ENCODE measurements at places on chromosomes 4 and X. TPM values are rescaled to one million over a fixed set of nuclear protein-coding genes. Genes with fewer than 3 reads are reported as not detected.

GRCh38 chr4:177574446-177574845, 132.2 kb upstream of the AGA start:
- no peak overlapping the region for H3K27ac ChIP-seq
- no peaks in the 10 kb centered on the region for H3K4me1 ChIP-seq
- no peak overlapping the region for H3K4me3 ChIP-seq
- H3K27me3 ChIP-seq: no peaks in the 10 kb centered on the region
- H3K36me3 ChIP-seq: no peaks in the 10 kb centered on the region

DNA sequence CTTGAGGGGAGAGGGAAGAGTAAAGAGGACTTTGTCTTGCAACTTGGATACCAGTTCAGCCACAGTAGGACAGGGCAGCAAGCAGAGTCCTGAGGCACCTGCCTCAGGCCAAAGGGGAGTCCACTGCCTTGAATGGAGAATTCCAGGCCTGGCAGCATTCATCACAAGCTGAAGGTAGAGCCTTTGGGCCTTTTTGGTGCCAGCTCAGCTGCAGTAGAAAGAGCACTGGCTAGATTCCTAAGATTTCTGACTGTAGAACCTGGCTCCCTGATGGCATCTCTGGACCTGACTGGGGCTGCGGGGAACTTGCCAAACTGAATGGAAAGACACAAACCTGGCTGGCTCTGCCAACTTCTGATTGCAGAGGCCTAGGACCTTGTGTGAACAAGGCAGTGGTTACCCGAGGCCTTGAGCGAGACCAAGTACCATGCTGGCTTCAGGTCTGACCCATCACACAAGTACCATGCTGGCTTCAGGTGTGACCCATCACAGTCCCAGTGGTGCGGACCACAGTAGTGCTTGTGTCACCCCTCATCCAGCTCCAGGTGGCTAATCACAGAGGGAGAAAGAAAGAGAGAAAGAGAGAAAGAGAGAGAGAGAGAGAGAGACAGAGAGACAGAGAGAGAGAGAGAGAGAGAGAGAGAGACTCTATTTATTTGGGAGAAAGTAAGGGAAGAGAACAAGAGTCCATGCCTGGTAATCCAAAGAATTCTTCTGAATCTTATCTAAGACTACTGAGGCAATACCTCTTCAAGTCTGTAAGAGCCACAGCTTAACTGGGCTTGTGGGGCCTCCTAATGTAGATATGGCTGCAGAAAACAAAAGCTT, 137.6 kb upstream of the SPIN4 start:
- no peak overlapping the region for H3K27ac ChIP-seq
- no peak overlapping the region for H3K4me3 ChIP-seq
- DNase-seq: no peak
- H3K4me1 ChIP-seq: no peaks in the 10 kb centered on the region

- peaks cover 37% of the 10 kb centered on the region for H3K36me3 ChIP-seq
- H3K4me3 ChIP-seq: no peak overlapping the region
- no peak overlapping the region for H3K27ac ChIP-seq
- DNase-seq: no peak
- H3K4me1 ChIP-seq: no peaks in the 10 kb centered on the region
- no peaks in the 10 kb centered on the region for H3K27me3 ChIP-seq
Measured at GRCh38 chr4:57034520-57034919, 55.8 kb downstream of the POLR2B start.

The FAM184B gene
- not detected for polyA plus RNA-seq

DNA sequence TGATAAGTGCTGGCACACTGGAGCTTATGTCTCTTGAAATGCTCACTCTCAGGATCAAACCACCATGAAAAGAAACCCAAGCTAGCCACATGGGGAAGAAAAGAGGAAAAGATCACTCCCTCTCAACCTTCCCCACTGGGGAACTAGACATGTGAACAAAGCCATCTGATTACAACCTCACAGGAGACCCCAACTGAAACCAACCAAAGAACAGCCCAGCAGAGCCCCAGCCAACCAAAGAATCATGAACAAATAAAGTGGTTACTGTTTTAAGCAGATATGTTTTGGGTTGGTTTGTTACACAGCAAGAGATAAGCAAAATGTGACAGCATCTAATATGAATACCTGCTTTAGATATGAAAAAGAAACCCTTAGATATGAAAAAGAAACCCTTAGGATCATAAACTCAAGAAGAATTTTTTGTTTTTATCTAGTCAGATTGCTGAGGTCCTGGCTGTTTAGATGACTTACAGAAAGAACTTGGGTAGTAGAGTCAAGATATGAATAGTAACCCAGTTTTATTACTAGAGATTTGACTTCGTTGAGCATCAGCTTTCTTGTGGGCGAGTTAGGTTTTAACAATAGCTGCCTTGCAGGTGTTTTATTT, 23.7 kb upstream of the TLR7 start:
- DNase-seq: no peak
- no peaks in the 10 kb centered on the region for H3K4me1 ChIP-seq
- H3K27me3 ChIP-seq: peaks cover 4% of the 10 kb centered on the region
- no peaks in the 10 kb centered on the region for H3K36me3 ChIP-seq

The RAI2 gene
- polyA plus RNA-seq: not detected

- H3K4me3 ChIP-seq: no peak overlapping the region
- no peak overlapping the region for H3K27ac ChIP-seq
- H3K36me3 ChIP-seq: no peaks in the 10 kb centered on the region
- no peaks in the 10 kb centered on the region for H3K27me3 ChIP-seq
- DNase-seq: no peak
- peaks cover 5% of the 10 kb centered on the region for H3K4me1 ChIP-seq
Measured at GRCh38 chr4:182877326-182877883, 39.8 kb downstream of the DCTD start.

The PLK4 gene
- polyA plus RNA-seq: 0.38 TPM

GRCh38 chrX:10769195-10769594, 148.8 kb upstream of the MID1 start:
- H3K27me3 ChIP-seq: no peaks in the 10 kb centered on the region
- no peaks in the 10 kb centered on the region for H3K4me1 ChIP-seq
- H3K36me3 ChIP-seq: no peaks in the 10 kb centered on the region

DNA sequence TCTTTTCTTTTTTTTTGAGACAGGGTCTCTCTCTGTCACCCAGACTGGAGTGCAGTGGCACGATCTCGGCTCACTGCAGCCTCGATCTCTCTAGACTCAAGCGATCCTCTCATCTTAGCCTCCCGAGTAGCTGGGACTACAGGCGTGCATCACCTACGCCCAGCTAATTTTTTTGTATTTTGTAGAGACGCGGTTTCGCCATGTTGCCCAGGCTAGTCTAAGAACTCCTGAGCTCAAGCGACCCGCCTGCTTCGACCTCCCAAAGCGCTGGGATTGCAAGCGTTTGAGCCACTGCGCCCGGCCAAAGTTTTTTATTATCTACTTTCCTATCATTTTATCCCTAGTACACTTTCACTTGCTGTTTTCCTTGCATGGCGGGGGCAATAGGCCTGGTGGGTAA, 1.4 kb downstream of the UBA6 start:
- no peak overlapping the region for H3K4me3 ChIP-seq
- peaks cover 16% of the 10 kb centered on the region for H3K36me3 ChIP-seq
- H3K27me3 ChIP-seq: no peaks in the 10 kb centered on the region
- peak overlapping the region; percentile 96 for H3K27ac ChIP-seq

DNA sequence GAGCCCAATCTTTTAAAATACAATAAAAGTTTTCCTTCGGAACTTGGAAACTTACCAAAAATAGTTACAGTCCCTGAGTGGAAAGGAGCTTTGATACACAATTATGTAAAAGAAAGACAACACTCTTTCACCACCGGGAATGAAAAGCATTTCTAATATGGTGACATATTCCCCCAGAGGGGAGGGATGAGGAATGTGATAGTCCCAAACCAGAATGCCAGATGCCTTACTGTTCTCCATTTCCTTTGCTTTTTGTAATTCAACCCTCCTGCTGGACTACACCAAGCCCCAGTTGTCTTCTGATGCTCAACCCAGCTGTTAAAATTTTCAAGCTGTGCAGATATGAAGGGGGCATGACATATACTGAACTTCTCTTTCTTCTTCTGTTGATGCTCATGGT, 4.1 kb downstream of the PRIMPOL start:
- H3K36me3 ChIP-seq: no peaks in the 10 kb centered on the region
- H3K27ac ChIP-seq: no peak overlapping the region
- H3K4me3 ChIP-seq: no peak overlapping the region
- no peak for DNase-seq
- H3K27me3 ChIP-seq: no peaks in the 10 kb centered on the region
- peaks cover 44% of the 10 kb centered on the region for H3K4me1 ChIP-seq

The CACNA1F gene
- polyA plus RNA-seq: not detected

The GASK1B gene
- polyA plus RNA-seq: 22.3 TPM

- H3K36me3 ChIP-seq: no peaks in the 10 kb centered on the region
- no peak overlapping the region for H3K27ac ChIP-seq
- no peaks in the 10 kb centered on the region for H3K4me1 ChIP-seq
- no peak for DNase-seq
- no peak overlapping the region for H3K4me3 ChIP-seq
Measured at GRCh38 chrX:104707572-104707971, 141.6 kb downstream of the IL1RAPL2 start.

- H3K4me1 ChIP-seq: no peaks in the 10 kb centered on the region
- no peaks in the 10 kb centered on the region for H3K27me3 ChIP-seq
- H3K4me3 ChIP-seq: no peak overlapping the region
- no peaks in the 10 kb centered on the region for H3K36me3 ChIP-seq
- no peak overlapping the region for H3K27ac ChIP-seq
Measured at GRCh38 chr4:188275686-188276085, 136.4 kb downstream of the TRIML1 start.

DNA sequence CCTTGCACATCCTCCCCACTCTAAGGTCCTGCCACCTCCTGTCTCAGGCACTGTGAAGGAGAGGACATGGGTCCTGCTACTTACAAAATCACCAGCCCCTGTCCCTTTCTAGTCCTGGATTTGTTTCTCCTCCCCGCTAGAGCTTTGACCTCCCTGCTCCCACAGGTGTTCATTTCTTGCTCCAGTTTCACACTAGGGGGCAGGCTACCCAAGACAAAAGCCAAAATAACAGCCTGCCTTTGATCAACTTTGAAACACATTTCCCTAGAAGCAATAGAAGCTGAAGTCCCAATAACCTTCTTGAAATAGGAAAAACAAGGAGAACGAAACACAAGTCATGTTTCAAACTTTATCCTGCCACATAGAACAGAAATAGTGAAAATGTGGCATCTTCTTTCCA, 164.4 kb downstream of the QDPR start:
- no peak overlapping the region for H3K27ac ChIP-seq
- no peak overlapping the region for H3K4me3 ChIP-seq
- H3K27me3 ChIP-seq: no peaks in the 10 kb centered on the region
- DNase-seq: no peak

- DNase-seq: no peak
- peaks cover 23% of the 10 kb centered on the region for H3K27me3 ChIP-seq
- H3K4me1 ChIP-seq: peaks cover 24% of the 10 kb centered on the region
- no peak overlapping the region for H3K27ac ChIP-seq
- no peaks in the 10 kb centered on the region for H3K36me3 ChIP-seq
Measured at GRCh38 chrX:13130816-13131215, 86.4 kb upstream of the FAM9C start.

The STBD1 gene
- polyA plus RNA-seq: 0.27 TPM

- DNase-seq: no peak
- H3K27ac ChIP-seq: no peak overlapping the region
- no peak overlapping the region for H3K4me3 ChIP-seq
- H3K36me3 ChIP-seq: no peaks in the 10 kb centered on the region
- no peaks in the 10 kb centered on the region for H3K4me1 ChIP-seq
Measured at GRCh38 chr4:22237155-22237751, 278.6 kb downstream of the ADGRA3 start.

DNA sequence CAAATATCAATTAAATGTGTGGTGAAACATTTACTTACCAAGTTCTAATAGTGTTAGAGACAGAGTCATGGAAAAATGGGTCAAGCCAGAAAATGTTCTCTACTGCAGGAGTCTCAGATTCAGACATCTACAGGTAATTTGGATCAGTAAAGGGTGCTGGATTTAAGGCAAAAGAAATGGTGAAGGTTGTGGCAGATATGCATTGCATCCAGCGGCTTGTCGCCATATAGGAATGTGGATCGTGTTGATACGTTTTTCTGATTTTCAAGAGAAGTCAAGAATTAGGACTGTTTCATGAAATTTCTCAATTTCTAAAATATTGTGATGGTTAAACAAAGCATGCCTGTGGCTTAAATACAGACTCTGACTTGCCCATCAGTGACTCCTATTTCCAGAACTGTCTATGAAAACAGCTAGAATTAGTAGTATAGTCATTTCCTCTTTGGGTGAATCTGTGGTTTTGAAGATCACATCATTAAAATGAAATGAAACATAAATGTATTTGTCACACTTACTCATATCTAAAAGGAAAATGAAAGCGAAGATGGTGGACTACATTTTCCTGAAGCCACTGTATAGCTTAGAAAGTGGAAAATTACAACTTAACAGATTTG, 110.1 kb upstream of the VEGFC start:
- no peaks in the 10 kb centered on the region for H3K27me3 ChIP-seq
- H3K4me1 ChIP-seq: no peaks in the 10 kb centered on the region
- H3K36me3 ChIP-seq: no peaks in the 10 kb centered on the region
- DNase-seq: no peak

The ADGRG2 gene
- polyA plus RNA-seq: not detected

DNA sequence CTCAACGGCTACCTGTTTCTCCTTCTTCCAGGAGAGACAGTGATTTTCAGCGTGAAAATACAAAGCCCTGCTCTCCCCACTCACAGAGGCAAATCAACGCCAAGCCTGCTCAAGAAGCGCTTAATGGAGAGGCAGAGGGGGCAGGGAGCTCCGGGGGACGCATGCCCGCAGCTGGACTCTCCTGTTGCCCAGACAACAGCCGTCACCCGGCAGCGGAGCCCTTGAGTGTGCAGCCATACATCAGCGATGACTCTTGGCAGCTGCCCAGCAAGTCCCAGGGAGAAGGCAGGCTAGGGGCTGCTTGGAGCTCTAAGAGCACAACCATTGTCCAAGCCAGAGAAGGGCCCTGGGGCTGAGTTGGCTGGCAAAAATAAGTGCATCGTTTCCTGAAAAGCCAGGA, 71.0 kb upstream of the AFAP1 start:
- no peaks in the 10 kb centered on the region for H3K27me3 ChIP-seq
- no peak overlapping the region for H3K4me3 ChIP-seq

GRCh38 chr4:2068198-2068470, 9.0 kb downstream of the NAT8L start:
- no peaks in the 10 kb centered on the region for H3K27me3 ChIP-seq
- no peaks in the 10 kb centered on the region for H3K4me1 ChIP-seq
- no peak overlapping the region for H3K4me3 ChIP-seq

GRCh38 chr4:188934320-188934962, 795.2 kb downstream of the TRIML1 start:
- no peak overlapping the region for H3K4me3 ChIP-seq
- no peak for DNase-seq
- H3K27me3 ChIP-seq: no peaks in the 10 kb centered on the region
- H3K36me3 ChIP-seq: no peaks in the 10 kb centered on the region
- H3K27ac ChIP-seq: no peak overlapping the region

DNA sequence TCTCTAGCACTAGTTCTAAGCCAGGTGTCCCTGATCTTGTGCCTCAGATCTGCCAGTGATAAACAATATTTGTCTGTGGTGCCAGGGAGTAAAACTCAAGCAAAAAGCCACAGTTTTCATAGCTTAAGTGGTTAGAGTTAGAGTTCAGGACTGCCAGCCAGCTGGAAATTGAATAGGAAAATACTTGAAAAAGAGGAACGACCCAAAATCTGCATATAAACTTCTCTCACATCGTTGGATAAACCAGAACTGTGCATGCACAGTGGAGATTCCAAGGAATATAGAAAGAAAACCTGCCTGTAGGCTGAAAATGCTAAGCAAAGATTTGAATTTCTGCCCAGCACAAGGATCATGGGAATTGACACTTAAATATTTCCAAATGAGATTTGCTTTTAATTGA, 35.0 kb upstream of the GNPDA2 start:
- no peaks in the 10 kb centered on the region for H3K36me3 ChIP-seq
- no peak overlapping the region for H3K4me3 ChIP-seq
- no peak for DNase-seq
- no peak overlapping the region for H3K27ac ChIP-seq
- H3K27me3 ChIP-seq: peaks cover 2% of the 10 kb centered on the region

The PF4V1 gene
- polyA plus RNA-seq: 0.99 TPM
